ENCODE measurements at places on chromosomes 12 and 14.

GRCh38 chr14:23322568-23323517 lies 1.6 kb downstream of the PABPN1 start:
- no peak for DNase-seq

- no peak for DNase-seq
Observed at GRCh38 chr12:52670961-52671360, 9.2 kb downstream of the KRT1 start.

DNA sequence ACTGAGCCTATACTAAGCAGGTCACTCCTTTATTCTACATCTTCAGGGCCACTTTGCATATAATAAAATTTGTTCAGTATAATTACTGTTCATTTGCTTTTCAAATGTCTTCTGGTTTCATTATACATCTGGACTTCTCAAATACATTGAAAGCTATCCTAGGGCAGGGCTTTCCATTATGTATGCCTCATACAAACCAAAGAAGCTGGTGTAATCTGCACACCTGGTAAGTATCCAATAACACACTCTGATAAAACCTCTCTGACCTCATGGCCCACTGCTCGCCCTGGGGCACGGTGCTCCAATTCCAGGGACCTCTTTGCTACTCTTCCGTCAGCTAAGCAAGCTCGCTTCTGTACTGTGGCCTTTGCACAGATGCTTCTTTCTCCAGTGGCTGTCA lies 21.9 kb upstream of the ISM2 start:
- no peak for DNase-seq

DNA sequence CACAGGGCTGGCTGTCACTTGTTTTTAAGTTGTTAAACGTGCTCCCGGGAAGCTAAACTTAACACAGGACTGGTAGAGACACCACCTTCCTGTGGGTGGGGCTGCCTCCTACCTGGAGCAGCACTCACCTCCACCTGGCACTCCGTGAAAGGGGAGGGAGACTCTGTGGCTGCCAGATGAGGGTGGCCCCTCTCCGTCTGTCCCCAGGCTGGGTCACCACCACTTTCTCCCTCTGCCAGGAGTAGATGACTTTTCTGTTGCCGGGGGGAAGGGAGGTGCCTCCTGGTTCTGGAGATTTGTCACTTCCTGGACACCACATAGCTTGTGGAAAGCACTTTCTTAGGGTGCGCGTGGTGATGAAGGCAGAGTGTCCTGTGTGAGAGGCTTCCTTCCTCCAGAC lies 81.3 kb downstream of the WDR20 start:
- DNase-seq, result no peak

DNA sequence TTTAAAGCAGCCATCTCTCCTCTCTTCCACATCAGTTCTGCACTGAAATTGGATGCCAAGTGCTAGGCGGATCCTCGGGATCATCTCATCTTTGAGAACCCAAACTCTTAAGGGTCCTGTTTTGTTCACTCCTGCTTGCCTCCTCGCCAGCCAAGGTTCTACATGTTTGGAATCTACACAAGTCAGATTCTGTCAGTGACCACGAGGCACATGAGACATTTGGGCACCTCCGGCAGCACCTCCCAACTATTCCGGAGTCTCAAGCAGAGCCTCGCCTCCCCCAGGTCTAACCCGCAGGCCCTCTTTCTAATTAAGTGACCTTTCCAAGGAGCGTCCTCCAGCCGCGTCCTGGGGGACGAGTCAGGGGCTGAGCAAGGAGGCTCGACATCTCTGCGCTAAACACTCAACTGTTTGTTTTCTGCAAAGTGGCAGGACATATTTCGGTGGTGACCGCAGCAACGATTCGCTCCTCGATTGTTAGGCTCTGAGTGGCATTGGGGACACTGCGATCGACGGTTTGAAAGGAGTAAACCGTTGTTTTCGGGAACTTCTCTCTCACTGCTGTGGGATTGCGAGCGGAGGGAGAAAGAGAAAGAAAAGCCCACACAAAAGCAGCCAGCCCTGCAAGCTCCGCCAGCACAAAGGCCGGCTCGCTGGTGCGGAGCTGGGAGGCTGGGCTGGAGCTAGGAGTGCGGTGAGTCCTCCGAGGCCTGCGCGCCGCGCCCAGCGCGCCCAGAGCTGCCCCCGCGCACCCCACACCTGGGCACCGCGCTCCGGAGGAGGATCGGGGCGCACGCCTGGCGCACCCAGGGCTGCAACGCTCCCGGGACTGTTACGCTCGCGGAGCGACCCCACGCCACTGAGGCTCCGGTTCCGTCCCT lies 640 bp downstream of the ARMH4 start:
- DNase-seq, result no peak

DNA sequence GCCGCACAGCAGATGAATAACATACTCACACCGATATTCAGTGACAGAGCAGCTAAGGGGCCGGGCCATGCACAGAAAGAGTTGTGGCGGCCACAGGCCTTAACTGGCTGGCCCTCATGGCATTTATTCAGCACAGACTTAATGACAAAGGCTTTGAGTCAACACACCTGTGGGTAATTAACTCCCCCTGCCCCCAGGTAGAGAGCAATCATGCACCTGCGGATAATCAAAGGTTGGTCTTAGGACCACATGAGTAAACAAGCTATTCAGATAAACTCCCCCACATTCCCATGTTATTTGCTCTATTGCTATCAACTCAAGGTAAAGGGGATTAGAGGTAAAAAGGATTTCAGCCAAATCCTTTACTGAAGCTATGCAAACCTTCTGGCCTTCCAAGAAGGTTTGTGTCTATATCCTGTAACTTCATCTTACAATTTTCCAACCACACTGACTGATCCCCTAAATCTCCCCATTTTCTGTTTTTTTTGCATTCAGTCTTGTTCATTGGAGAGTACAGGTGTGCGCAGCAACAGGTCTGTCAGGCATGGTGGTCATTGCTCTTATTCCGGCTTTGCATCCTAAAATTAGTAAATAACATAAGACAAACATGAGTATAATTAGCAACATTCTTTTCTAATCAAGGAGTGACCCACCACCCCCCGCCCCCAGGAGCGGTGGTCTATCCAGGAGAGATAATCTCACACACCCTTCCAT lies 16.9 kb upstream of the BLTP3B start:
- no peak for DNase-seq

- no peak for DNase-seq
Observed at GRCh38 chr12:131988054-131988796, 38.5 kb downstream of the EP400 start.

DNA sequence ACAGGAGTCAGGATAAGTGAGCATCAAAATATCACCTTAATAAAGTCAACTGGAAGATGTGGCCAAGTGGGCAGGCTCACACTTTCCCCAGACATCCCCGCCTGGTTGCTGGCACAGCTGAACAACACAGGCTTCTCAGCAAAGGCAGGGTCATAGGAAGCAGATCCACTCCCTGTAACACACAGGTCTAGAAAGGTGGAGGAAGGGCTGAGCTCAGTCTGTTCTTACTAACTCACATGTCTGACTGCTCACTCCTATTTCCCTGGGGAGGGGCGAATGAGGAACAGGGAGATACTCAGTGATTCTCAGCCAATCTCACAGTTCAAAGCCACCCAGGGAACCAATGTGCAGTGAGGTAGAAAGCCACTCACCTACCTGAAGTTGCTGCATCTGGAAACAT lies 45.0 kb upstream of the AMN1 start:
- no peak for DNase-seq

- no peak for DNase-seq
Observed at GRCh38 chr14:55710506-55711041, 130.6 kb downstream of the KTN1 start.

- DNase-seq, result no peak
Observed at GRCh38 chr12:83690465-83690864, 1003.8 kb downstream of the TMTC2 start.

GRCh38 chr14:39241637-39242036 lies 7.9 kb downstream of the MIA2 start:
- no peak for DNase-seq

DNA sequence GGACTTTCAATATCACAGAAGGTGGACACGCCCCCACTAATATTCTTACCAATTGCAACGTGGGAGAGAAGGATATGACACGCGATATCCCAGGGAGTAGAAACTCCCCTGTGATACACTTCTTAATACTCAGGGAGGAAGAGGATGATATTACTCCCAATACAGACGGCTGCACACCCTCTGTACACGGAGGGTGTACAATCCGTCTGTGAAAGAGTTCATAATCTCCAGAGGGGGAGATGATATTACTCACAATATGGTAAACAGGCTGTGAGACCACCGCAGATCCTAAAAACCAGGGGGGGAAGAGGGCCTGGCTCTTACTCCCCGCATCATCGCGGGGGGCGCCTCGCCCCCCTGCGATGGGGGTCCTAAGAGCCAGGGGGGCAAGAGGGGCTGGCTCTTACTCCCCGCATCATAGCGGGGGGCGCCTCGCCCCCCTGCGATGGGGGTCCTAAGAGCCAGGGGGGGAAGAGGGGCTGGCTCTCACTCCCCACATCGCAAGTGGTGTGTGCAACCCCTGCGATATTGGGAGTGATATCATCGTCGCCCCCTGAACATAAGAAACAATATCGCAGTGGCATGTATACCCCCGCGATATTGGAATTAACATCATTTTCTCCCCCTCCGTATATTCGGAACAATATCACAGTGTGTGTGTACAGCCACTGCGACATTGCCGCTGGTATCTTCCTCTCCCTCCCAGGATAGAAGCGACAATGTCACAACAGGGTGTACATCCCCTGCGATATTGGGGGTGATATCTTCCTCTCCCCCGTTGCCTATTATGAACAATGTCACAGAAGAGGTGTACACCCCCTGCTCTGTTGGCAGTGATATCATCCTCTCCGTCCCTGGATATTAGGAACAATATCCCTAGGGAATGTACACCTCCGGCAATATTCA lies 8.9 kb upstream of the CLEC6A start:
- DNase-seq, result no peak

- no peak for DNase-seq
Observed at GRCh38 chr14:64763085-64763782, 59.0 kb downstream of the PLEKHG3 start.

- no peak for DNase-seq
Observed at GRCh38 chr12:123896767-123897166, 75.9 kb downstream of the CCDC92 start.

- no peak for DNase-seq
Observed at GRCh38 chr14:85867450-85867849, 337.5 kb downstream of the FLRT2 start.

DNA sequence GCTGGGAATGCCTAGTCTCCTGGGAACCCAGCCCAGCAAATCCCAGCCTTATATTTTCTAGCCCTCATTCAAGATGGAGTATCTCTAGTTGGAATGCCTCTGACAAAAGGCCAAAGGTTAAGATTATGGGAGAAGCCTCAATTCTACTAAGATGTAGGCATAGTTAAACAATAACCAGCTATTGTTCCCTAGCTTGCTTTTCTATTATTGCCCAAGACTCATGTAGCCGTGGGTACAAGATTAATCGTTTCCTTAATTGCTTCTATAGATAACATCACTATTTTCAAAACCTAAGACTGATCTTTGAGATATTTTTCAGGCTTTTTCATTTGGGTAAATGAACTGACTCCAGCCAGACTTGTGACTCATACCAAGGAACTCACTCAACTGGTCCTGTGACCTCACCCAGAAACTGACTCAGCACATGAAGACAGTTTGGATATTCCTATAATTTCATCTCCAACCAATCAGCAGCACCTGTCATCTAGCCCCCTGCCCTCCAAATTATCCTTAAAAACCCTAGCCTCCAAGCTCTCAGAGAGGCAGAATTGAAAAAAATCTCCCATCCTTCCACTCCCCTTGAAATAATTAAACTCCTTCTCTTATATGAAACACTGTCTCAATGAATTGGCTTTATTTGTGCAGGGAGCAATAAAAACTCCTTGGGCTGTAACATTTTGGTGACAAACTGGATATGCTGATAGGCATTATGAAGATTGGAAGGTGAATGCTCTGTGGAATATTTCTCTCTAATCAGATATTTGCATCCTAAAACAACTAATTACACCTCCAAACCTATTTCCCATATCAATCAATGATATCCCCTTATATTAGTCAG lies 589.0 kb downstream of the C12orf50 start:
- DNase-seq, result no peak

- no peak for DNase-seq
Observed at GRCh38 chr12:4557586-4557985, 4.4 kb upstream of the DYRK4 start.

GRCh38 chr14:48251290-48251689 lies 575.9 kb upstream of the MDGA2 start:
- no peak for DNase-seq

- DNase-seq, result no peak
Observed at GRCh38 chr12:93978553-93978952, 169.8 kb upstream of the PLXNC1 start.

GRCh38 chr12:56143870-56144269 lies 8.5 kb upstream of the MYL6B start:
- DNase-seq, result no peak

- no peak for DNase-seq
Observed at GRCh38 chr12:1882405-1882804, 36.0 kb downstream of the CACNA2D4 start.

DNA sequence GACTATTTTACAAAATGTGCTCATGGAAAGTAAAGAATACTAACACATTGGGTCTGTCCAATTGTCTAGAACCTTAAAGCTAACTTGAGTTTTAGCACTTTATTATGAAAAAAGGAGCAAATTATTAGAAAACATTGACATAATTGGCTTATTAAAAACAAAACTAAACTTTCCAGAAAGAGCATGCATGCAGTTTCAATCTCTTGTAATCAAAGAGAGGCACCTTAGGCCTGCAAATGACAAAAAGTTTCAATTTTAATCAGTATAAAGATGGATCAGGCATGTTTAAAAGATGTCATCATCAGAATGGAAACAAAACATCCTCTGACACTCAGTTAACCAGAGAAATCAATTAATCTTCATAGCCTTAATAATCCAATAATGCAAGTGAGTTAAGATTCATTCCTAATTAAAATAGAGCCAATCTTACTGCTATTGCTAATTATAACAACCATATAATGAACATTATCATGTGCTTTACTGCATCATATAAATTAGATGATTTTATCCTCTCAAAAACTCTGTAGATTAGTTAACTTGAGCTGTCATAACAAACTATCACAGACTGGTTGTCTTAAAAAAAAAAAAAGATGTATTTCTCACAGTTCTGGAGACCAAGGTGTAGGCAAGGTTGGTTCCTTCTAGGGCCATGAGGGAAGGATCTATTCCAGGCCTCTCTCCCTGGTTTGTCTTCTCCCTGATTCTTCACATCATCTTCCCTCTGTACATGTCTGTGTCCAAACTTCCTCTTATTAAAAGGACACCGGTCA lies 131.4 kb downstream of the RPAP3 start:
- DNase-seq, result no peak

- DNase-seq, result no peak
Observed at GRCh38 chr12:47964106-47964728, 821 bp downstream of the TMEM106C start.

GRCh38 chr14:37862263-37862662 lies 266.8 kb downstream of the TTC6 start:
- DNase-seq, result no peak

DNA sequence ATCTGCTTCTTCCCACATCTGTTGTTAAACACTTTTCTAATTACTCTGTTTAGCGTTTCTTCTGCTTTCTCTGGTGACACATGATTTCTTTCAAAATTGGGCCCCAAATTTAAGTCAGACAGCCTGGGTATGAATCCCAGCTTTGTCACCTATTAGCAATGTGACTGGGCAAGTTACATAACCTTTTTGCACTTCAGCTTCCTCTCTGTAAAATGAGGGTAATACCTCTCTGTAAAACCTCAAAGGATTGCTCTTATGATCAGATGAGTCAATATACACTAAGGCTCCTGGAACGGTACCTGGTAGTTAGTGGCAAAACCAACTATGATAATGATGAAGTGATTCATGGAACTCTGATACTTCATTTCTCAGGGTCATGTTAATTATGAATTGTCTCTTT lies 33.0 kb downstream of the E2F7 start:
- DNase-seq, result no peak

GRCh38 chr14:54002653-54003052 lies 46.0 kb upstream of the BMP4 start:
- DNase-seq, result no peak

- DNase-seq, result no peak
Observed at GRCh38 chr12:78120866-78121560, 290.3 kb downstream of the NAV3 start.

Measured in CD4-positive, alpha-beta T cell treated with Interleukin-15 for 1 hour (primary cell).